ENCODE measurements at places on chromosomes 12 and 14.
A peak's percentile ranks its signal among the peaks of the same experiment; 100 is the strongest.

- no peak for DNase-seq
Observed at GRCh38 chr14:75510547-75510946, 11.7 kb upstream of the BATF start.

DNA sequence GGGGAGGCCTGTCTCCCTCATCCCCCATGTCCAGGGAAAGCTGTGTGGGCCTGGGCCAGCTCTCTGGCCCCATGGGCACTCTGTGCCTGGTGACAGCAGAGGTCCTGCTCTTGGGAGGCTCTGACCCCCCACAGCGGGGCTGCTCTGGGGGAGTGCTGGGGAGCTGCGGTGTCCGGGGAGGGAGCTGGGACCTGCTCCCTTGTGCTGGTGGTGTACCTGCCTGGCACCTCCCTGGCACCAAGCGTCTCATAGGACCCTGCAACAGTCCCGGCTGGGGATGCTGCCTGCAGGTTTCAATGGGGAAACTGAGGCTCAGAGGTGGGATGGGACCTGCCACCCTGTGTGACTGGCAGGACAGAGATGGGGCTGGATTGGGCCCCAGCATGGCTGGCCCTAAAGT is 111.3 kb downstream of the KIF26A start:
- DNase-seq = no peak

GRCh38 chr12:91205811-91206210 is 23.2 kb upstream of the DCN start:
- DNase-seq = no peak

DNA sequence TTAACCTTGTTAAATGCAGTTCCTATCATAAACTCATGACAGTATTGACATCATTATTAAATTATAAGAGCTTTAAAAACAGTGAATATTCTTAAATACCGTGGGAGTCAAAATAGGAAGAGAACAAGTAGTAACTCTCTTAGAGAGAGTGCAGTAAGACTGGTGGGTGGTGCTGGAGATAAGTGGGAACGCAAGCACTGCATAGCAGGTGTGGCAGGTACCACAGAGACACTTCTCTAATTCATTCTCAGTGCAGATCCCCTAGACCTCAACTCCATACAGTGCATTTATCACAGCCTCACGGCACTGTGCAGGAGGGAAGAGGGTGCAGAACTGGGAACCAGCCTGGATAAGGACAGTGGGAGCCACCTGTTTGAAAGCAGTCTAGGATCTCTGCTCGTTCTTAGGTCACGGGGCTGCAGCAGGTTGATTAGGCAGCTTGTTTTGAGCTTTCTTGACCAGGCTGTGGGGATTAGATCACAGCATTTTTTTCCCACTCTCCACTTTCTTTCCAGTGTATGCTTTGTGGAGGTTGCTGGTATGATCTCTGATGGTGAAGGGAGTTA is 165.6 kb downstream of the PRKCH start:
- DNase-seq = no peak

- DNase-seq = no peak
Observed at GRCh38 chr14:106883218-106883692, 1356.9 kb downstream of the TMEM121 start.

DNA sequence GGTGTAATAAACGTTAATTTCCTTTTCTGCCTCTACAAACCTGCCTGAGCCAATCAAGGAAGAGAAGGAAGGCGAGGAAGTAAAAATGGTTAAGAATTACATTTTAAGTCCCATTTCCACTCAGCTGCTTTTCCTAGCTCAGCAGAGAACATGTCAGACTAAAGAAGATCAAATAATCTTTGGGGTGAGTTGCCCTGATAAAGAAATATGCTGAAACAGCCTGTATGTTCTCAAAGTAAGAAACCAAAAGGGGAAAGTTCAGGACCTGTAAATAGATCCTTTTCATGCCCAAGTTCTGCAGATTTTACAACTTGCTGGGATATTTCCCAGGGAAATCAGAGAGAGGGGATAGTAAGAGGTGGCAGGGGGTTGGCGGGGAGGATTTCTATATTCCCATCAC is 55.5 kb downstream of the PHLDA1 start:
- no peak for DNase-seq

DNA sequence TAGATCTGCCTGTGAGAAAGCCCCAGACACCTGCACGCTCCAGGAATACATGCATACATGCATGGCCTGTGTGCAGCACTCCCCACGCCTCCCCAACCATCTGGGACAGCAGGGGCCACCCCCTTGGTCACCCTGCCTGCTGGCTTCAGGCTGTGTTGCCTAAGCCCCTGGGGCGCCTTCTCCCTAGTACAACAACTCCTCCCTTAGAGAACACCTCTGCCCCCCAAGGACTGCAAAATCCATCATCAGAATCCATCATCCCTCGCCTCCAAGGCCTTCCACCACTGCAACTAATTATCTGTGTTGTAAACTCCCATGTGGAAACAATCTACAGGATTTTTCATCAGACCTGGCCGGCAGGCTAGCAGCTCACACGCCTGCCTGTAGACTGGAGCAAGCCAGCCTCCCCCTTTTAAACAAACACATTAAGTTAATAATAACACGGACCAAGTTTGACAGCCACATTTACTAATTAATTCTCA is 36.8 kb downstream of the ZFP36L1 start:
- peak; percentile 75 for DNase-seq

GRCh38 chr12:108282676-108283075 is 56.4 kb downstream of the CMKLR1 start:
- DNase-seq = no peak

GRCh38 chr12:53676656-53677015 is 753 bp upstream of the ATP5MC2 start:
- DNase-seq = peak; percentile 49

GRCh38 chr12:49340971-49341776 is 4.2 kb upstream of the C1QL4 start:
- DNase-seq = peak; percentile 7

DNA sequence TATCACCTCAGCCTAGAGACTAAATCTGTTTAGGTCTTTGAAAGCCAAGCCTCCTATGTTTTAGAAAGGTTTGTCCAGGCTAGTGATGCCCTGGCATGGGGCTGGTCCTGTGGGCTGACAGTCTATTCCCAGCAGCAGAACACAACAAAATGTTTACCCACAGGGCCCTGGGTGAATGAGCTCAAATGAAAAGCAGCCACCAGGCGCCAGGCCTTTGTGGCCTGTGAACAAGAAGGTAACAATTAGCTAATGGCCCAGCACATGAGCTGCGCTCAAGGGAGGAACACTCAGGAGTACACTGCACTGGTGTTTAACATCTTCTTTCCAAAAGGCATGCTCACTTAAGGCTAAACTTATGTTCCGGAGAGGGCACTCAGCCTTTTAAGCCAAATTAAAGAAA is 202.2 kb downstream of the MON2 start:
- DNase-seq = no peak

DNA sequence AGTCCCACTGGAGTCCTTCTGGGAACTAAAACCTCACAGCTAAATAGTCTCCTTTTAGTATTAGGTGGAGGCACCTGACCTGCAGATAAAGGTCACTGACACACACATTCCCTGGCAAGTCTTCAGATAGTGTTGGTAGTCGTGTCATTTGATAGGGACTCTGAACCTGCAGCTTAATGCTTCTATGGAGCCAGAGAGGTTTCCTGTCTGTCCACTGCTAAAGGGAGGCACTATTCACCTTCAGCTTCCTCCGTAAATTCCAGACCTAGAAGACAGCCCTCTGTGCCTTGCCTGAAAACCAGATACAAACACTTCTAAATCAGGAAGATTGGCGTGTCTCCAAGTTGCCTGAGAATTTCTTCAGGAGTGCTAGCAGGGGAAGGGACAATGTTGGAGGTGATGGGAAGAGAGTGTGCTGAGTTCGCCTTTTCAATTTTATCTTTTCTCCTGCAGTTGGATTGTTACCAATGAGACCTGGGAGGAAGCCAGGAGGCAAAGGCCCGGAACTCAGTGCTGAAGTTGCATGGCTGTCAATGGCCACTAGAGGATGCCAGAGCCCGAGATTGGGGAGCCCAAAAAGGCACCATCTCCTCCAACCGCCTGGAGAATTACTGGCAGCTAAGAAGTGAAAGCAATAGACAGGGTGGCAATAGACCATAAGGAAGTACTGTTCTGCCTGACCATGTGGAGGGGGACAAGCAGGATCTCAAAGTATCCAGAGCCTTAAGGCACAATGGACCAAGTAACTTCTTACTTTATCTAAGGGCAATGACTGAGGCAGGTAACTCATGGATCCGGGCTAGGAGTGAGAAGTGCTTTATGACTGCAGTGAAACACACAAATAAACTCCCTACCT is 81.6 kb upstream of the SCAF11 start:
- DNase-seq = peak; percentile 90

DNA sequence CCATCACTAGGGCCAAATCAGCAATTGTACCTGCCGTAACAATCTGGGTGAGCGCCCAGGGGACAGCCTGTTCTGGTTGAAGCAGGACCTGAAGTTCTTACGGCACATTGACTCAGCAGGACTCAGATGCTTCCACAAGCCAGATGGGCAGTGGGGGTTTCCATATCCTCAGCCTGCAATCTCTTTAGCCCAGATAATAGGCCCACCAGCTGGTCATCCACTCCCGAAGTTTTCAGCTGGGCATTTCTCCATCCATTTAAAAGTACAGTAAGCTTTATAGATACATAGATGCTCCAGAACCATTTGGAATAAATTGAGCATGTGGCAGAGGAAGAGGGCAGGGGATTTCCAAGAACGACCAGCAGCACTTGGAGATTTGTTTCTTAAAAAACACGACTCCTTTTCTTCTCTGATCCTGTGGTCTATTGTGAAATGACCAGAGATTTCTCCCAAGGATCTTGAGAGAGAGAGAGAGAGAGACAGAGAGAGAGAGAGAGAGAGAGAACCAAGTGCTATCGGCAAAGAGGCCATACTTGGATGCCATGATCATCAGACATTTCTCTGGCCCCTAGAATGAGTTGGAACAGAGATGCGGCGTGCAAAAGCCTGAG is 74.8 kb upstream of the PLXNC1 start:
- no peak for DNase-seq

DNA sequence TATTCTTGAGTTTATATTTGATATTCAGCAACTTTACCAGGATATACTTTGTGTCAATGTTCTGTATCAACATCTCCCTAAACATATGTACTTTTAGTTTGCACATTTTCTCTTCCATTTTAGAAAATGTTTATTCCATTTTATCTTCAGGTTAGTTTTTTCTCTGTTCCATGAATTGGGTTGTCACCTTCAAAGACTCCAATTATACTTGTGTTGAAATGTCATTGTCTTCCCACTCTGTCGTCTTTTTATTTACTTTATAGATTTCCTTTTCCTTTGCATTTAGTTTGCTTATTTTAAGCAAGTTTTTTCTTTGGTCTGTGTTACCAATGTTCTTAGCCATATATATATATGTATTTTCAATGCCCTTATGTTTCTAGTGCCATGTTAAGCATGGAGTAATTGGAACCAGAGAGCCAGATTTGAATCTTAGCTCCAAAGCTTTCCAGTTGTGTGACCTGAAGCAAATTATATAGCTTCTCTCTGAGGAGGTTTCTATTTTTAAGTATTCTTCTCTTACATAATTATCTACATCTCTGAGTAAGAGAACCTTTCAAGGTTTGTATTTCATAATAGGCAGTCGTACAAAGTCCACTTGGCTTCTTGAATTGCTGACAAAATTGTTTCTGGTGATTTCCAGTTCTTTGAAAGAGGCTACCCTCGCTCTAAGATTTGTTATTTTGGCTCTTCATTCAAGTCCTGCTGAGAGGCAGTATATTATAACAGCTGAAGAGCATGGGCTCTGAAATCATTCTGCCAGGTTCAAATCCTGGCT is 85.8 kb upstream of the DYRK2 start:
- DNase-seq = no peak

GRCh38 chr12:67437011-67437410 is 167.9 kb downstream of the CAND1 start:
- DNase-seq = no peak

GRCh38 chr12:13167226-13167625 is 29.3 kb upstream of the EMP1 start:
- DNase-seq = no peak

DNA sequence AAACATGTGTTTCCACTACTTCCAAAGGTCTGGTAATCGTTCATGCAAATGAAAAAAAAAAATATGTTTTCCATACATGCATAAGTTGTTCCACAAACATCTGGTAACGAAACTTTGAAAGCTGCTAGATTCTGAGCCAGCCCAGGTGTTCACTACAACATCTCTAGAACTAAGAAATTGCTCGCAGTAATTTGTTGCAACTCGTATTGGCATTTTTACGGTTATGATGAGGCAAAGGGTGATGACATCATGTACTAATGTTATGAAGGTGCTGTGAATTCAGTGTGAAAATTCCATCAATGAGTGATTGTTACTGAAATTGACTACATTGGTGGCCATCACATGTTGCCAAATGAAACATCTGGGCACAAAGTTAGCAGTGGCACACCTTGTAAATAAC is 31.9 kb upstream of the CCDC91 start:
- no peak for DNase-seq

- no peak for DNase-seq
Observed at GRCh38 chr12:88833641-88834116, 253.4 kb upstream of the KITLG start.

DNA sequence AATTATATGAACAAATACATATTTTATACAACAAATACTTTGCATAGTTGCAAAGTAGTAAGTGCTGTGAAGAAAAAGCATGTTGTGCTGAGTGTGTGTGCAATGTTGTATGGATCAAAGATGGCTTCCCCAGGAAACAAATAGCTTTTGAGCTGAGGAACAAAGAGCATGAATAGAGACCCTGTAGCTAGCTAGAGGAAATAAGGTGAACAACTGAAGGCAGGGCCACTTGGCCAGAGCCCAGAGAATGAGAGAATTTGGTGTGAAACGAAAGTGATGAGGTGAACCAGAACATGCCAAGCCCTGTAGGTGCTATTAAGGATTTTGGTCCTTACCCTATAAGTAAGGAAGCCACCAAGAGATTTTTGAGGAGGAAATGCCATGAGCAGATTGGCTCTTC is 17.1 kb downstream of the DYRK2 start:
- no peak for DNase-seq

GRCh38 chr14:66662374-66662773 is 154.4 kb downstream of the GPHN start:
- no peak for DNase-seq

DNA sequence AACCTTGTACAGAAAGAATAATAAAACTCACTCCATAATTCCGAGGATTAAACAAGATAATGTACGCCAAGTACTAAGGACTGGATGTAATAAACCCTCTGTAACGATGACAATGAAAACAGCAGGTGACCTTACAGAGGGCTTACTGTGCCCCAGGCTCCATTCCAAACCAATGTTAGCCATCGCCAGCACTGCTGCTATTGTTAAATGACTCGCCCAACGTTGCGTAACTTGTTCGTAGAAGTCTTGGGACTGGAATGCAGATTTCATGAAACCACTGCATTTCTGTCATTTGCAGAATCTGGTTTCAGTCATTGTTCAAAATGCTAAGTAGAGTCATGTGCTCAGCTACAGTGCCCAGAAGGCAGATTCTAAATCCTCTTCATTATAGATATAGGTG is 728 bp upstream of the STON2 start:
- peak; percentile 88 for DNase-seq

DNA sequence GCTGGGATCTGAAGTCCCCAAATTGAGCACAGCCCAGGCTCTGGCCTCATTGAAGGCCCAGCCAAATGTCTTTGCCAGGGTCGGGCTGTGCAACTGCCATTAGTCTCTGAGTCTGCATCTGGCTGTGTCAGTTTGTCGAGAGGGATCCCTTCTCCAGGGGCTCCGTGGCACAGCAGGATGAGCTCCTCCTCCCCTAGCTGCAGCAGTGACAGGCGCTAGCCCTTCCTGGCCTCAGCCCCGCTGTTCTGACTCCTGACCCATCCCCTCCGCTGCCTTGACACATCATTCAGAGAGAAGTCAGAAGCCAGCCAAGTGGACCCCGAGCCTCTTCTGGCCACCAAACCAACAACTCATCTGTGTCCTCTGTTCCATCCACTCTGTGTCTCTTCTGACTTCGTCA is 188.3 kb downstream of the CALM1 start:
- DNase-seq = no peak

All from AG20443 (cell line).